ENCODE measurements at places on chromosomes 12 and 14.

DNA sequence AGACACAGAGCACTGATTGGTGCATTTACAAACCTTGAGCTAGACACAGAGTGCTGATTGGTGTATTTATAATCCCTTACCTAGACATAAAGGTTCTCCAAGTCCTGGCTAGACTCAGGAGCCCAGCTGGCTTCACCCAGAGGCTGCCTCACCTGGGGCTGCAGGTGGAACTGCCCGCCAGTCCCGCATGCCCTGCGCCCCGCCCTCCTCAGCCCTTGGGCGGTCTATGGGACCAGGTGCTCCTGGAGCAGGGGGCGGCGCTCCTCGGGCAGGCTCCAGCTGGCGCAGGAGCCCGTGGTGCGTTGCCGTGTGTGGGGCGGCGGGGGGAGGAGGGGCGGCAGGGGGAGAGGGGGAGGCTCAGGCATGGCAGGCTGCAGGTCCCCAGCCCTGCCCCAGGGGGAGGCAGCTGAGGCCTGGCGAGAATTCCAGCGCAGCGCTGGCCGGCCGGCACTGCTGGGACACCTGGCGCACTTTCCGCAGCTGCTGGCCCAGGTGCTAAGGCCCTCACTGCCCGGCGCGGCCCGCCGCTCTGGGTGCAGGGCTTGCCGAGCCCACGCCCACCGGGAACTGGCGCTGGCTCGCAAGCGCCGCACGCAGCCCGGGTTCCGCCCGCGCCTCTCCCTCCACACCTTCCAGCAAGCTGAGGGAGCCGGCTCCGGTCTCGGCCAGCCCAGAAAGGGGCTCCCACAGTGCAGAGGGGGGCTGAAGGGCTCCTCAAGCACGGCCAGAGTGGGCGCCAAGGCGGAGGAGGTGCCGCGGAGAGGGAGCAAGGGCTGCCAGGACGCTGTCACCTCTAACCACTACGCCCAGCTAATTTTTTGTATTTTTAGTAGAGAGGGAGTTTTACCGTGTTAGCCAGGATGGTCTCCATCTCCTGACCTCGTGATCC lies 3.1 kb upstream of the SLCO1B3 start:
- DNase-seq: no peak

DNA sequence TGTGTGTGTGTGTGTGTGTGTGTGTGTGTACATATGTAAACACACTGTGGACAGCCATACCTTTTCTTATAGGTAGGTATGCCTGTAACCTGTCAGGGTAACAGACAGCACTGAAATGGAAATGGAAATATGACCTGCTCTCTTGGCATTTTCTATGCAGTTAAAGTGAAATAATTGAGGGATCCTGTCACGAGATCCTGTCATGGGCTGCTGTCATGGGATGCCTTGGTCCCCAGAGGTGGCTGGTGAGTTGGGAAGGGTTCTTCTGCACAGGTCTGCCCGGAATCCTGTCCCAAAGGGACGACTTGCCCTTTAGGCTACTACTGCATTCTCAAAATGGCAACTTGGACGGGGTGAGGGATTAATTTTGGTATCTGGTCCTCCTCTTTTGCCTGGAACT lies 47.3 kb downstream of the ELK3 start:
- DNase-seq: no peak

DNA sequence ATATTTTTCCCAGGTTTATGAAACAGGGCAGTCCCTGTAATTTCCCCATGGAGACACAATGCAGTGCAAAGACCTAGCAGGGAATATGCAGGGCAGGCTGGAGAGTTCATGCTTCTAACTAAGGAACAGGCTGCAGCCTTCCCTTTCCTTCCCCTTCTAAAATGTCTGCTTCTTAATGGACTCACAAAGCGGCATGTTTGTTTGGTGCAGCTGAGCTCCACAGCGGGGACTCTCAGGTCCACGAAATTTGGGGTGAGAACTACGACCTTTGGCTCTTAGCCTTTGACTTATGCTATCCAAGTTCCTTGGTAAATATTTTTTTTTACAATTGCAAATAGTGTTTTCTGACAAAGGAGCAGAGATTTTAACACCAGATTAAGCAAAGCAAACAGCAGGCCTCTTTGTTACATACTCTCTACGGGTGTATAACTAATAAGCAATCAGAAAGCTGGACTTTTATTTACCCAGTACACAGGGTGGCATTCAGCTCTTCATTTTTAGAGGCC lies 323.6 kb downstream of the ZFP36L1 start:
- no peak for DNase-seq

DNA sequence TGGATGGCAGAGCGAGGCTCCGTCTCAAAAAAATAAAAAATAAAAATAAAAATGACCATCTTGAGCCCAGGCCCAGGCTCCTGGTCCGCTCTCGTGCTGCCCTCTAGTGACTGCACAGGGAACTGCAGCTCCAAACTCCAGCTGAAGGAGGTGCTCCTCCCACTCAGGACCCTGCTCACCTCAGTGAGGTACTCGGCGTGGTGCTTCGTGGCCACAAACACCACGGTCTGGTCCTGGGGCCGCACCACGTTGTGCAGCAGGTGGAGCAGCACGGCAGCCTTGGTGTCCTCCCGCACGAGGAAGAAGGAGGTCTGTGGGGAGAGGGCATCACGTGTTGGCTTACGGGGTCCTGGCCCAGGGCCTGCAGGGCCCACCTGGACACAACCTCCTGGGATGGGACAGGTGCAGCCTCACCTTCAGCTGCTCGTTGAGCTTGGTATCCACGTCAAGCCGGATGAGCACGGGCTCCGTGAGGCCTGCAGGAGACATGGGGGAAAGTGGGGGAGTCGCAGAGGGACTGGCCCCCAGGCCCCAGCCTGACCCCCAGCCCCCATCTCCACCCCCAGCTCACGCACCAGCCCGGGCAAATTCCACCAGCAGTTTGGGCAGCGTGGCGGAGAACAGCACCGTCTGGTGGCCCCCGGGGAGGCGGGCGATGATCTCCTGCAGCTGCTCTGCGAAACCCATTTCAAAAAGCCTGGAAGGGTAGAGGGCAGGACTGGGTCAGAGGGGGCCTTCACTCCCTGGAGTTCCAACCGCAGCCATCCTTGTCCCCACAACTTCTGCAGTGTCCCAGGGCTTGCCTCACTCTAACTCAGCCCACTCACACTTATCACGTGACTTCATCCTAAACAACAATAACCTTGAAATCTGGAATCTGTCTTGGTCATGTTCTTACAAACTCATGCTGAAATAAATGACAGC lies 10.6 kb downstream of the DDX54 start:
- DNase-seq: no peak

DNA sequence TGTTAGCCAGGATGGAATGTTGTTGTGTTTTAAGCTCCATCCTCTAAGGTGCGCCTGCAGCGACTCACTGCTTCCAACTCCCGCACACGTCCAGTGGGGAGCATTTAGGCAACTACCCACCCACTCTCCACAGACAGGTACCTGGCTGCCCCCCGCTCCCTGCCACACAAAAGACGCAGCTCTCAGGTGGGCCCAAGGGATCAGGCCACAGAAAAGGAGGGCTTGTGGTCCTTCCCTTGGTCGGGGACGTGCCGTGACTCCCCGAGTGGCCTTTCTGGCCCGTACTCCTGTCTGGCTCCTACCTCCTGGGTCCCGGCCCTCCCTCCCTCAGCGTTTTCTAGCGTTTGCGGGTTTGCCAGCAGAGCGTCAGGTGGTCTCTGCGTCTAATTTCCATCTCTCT lies 16.2 kb downstream of the TEDC1 start:
- no peak for DNase-seq

- no peak for DNase-seq
Observed at GRCh38 chr14:64772397-64772950, 68.2 kb downstream of the PLEKHG3 start.

GRCh38 chr14:82239223-82239622 lies 705.6 kb upstream of the SEL1L start:
- DNase-seq: no peak

DNA sequence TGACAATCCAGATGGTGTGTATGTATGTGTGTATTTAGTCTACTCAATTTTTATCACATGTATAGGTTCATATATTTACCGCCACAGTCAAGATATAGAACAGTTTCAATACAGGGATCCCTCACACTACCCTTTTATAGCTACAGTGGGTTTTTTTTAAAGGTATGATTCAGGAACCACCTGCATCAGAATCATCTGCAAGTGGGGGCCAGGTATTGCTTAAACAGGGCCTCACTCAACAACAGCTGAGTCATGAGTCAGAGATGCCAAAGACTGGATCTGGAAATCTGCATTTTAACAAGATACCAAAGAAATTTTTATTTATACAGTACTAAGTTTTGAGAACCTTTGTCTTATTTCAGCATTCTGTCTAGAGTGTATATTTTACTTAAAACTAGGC lies 117.6 kb downstream of the SLC35F4 start:
- DNase-seq: no peak

DNA sequence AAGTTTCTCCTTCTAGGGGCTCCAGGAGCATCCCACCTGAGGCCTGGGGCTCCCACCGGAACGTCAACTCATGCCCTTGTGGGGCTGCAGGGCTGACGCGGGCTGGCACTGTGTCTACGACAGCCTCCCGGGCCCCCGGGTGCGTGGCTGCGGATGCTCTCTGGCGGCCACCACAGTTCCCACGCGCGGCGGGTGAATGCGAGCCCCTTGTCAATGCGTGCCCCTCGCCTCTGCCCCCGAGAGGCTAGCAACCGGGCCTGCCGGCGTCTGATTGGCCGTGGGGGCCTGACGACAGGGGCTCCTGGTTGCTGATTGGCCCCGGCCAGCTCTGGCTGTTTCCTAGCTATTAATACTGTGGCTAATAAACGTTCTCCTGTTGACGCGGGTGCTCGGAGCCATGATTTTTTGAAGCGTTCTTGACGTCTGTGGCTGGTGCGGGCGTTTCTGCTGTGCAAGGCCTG lies 1.8 kb upstream of the MEG3 start:
- DNase-seq: no peak

DNA sequence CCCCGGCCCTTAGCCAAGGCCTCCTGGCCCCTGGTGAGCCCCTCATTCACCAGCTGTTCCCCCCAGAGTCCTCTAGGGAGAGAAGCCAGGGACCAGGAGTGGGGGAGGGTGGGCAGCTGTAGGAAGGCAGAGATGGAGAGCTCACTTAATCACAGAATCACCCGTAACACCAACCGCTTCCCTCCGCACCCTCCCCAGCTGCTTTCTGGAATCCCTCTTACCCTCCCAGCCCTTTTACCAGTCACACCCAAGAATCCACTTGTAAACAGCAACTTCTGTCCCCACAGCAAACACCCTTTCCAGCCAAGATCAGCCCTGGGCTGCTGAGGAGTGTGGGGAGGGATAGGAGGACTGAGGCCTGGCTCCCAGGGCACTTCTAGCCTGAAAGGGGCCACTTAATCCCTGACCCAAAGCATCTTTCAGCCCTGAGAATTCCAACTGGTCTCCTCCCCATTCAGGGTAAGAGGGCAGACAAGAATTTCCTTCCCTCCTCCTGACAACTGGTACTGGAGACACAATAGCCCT lies 18.8 kb downstream of the NCKAP5L start:
- DNase-seq: no peak

GRCh38 chr14:33934938-33935337 lies 15.9 kb downstream of the EGLN3 start:
- no peak for DNase-seq

GRCh38 chr14:64089920-64090319 lies 204.3 kb downstream of the ESR2 start:
- DNase-seq: no peak

GRCh38 chr12:76109879-76110278 lies 25.4 kb upstream of the NAP1L1 start:
- DNase-seq: no peak

DNA sequence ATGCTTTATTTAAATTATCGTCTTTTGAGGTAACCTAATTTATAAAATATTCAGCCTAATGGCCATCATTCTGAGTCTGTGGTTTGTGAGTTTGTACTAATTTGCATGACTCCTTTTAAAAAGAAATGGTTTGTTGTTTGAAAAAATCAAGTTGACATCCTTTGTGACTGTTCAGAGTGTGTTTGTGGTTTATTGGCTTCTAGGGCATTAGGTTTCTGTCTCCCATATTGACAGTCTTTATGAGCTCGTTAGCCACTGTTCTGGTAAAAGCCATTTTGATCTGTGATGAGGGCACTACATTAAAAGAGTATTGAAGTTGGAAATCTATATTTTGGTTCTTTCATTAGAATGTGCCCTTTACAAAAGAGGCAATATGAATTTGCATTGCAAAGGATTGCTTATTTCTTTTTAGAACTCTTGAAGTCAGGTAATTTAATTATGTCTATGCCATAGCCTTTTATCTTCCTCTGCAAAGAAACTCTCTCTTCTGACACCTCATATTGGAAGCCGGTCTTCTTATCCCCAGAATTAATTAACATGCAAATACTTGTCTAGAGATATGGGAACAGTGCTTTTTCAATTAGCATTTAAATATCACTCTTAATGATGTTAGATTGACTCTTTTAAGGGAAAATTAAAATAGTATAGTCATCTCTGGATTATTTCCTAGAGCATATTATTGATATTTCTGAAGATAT lies 95.0 kb downstream of the CRADD start:
- DNase-seq: no peak
